ENCODE measurements at places on chromosomes 7 and 10. TPM values are rescaled to one million over a fixed set of nuclear protein-coding genes. Genes with fewer than 3 reads are reported as not detected.

TEX36 gene
- total RNA-seq = not detected

TAS2R4 gene
- total RNA-seq = 1.1 TPM

NOBOX gene
- not detected for total RNA-seq

AKR1D1 gene
- not detected for total RNA-seq

GRCh38 chr10:68224810-68225209 is 7.1 kb downstream of the ATOH7 start:
- H3K27ac ChIP-seq = no peak overlapping the region
- no peaks in the 10 kb centered on the region for H3K27me3 ChIP-seq
- no peaks in the 10 kb centered on the region for H3K4me1 ChIP-seq
- DNase-seq = no peak

GRCh38 chr10:76509446-76509845 is 1078.0 kb downstream of the LRMDA start:
- H3K4me1 ChIP-seq = no peaks in the 10 kb centered on the region
- H3K4me3 ChIP-seq = no peak overlapping the region
- no peak for DNase-seq
- no peaks in the 10 kb centered on the region for H3K27me3 ChIP-seq
- H3K27ac ChIP-seq = no peak overlapping the region

DNA sequence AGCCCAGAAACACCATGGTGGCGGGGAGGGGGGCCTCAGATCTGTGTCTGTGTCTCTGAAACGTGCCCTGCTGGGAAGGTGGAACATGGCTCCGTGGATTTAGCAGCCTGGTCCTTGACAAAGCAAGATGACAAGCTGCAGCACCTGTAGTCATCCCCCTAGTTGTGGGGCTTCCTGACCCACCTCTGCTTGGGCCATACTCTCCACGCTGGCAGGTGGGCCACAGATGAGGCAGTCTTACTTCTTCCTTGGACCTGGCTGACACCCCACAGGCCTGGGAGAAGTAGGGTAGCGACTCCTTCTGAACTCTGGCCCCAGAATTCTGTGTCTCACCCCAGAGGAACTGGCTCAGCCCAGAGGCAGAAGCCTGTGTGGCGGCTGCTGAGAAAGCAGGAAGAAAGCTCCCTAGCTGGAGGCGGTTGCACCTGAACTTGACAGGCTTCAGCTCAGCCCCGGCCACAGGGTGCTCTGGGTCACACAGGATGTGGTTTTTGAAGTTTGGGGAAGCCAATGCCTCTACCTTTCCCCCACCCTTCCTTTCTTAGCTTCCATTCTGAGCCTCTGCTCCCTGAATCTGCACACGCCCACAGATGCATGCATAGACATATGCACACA is 113.9 kb downstream of the ABLIM1 start:
- H3K36me3 ChIP-seq = peaks cover 11% of the 10 kb centered on the region
- no peak overlapping the region for H3K4me3 ChIP-seq
- H3K4me1 ChIP-seq = peaks cover 7% of the 10 kb centered on the region
- DNase-seq = no peak

DNA sequence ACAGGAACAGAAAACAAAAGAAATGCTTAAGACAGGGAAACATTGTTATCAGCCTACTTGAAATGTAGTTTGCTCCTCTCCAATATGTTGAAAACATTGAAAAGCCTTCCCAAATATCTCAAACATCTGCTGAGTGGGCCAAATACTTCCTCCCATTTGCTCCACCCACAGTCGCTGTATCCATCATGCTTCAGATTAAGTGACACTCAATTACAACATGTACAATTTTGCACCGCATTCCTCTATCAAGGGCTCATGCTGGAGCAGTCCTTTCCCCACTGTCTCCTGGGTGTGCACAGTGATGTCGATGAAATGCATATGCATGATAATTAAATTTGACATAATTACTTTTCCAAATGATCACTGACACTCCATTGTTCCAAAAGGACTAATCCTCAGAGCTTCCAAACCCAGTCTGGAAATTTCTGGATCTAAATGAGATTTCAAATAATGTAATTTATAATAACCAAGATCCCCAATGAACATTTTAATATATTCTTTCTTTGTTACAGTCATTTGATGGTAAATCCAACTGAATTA is 604.6 kb downstream of the GRID1 start:
- no peak overlapping the region for H3K4me3 ChIP-seq
- no peaks in the 10 kb centered on the region for H3K27me3 ChIP-seq
- H3K36me3 ChIP-seq = no peaks in the 10 kb centered on the region
- no peaks in the 10 kb centered on the region for H3K4me1 ChIP-seq
- no peak for DNase-seq
- no peak overlapping the region for H3K27ac ChIP-seq

GRCh38 chr10:75350791-75351190 is 50.8 kb downstream of the ZNF503 start:
- no peak overlapping the region for H3K27ac ChIP-seq
- H3K4me3 ChIP-seq = no peak overlapping the region
- H3K4me1 ChIP-seq = no peaks in the 10 kb centered on the region
- DNase-seq = no peak
- no peaks in the 10 kb centered on the region for H3K36me3 ChIP-seq
- H3K27me3 ChIP-seq = no peaks in the 10 kb centered on the region

DNA sequence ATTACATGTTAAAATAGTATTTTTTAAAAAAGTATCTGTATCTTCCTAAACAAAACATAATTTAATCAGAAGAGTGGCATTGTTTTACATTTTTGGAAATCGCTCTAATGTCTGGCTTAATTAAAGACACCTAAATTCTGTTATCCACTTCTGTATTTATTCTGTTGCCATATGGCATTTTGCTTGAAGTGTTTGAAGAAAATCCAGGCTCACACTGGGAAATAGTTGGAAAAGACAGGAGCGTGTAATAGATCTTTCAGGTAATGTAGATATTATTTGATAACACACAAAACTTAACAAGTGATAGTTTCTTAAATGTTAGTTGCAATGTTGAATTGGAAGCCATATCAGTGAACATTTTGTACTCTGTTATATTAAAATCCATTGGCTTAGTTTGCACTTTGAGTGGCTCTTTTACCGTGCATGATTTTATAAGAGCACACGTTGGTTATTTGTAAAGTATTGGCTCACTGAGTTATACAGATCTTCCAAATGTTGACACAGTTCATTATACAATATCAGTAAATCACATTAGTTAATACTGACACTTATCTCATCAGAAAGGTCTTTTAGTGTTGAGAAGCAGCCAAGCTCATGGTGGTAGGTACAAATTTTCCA is 128.4 kb upstream of the NPVF start:
- DNase-seq = no peak
- no peaks in the 10 kb centered on the region for H3K36me3 ChIP-seq
- H3K4me3 ChIP-seq = no peak overlapping the region
- H3K27ac ChIP-seq = no peak overlapping the region
- H3K27me3 ChIP-seq = no peaks in the 10 kb centered on the region
